ENCODE measurements at places on chromosomes 12 and 14.

GRCh38 chr12:100075598-100075997 is 67.1 kb downstream of the BLTP3B start:
- no peak for DNase-seq

DNA sequence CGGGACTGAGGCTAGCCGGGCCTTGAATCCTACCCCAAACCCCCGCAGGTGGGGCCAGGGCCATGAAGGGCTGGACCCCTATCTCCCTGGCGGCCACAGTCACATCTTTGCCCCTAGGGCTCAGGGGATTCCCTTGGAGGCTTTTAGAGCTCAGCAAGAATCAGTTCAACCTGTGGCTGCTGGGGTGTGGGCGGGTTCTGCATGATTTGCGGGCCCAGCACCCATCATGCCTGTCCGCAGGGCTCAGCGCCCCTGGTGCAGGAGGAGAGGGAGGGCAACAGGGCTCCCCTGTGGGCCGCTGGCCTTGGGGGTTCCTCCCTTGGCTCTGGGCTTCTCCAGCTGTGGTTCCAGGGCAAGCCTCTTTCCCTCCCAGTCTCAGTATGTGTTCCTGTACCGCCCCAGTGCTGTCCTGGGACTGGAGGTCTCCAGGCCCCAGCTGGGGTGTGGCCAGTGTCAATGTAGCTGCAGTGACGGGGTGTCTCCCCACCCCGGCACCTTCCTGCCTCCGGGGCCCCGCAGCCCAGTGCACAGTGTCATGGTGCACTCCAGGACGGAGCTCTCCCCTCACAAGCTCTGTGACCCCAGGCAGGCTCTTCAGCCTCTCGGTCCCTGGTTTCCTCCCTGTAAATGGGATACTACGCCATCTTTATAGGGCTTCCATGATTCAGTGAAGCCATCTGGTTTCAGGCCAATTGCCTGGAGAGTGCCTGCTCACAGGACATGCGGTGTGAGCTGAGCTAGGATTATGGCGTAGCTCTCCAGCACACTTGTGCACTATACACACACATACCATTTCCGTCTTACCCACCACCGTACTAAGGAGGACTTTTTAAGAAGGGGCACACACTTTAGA is 9.9 kb upstream of the LBHD2 start:
- DNase-seq = no peak

DNA sequence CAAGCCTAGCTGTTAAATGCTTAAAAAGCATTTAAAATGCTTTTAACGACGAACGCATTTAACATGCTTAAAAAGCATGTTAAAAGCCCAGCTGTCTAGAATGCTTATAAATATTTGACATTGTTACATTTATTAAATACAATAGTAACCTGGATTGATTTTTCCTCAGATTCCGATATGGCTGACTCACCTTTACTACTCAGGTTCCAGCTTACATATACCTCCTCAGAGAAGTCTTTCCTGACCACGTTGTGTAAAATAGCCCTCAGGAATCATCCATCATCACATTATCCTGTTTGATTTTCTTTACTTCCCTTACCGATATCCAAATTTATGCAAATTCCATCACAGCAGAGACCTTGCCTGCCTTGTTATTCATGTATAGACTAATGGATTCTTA is 51.4 kb downstream of the SLC41A2 start:
- no peak for DNase-seq

DNA sequence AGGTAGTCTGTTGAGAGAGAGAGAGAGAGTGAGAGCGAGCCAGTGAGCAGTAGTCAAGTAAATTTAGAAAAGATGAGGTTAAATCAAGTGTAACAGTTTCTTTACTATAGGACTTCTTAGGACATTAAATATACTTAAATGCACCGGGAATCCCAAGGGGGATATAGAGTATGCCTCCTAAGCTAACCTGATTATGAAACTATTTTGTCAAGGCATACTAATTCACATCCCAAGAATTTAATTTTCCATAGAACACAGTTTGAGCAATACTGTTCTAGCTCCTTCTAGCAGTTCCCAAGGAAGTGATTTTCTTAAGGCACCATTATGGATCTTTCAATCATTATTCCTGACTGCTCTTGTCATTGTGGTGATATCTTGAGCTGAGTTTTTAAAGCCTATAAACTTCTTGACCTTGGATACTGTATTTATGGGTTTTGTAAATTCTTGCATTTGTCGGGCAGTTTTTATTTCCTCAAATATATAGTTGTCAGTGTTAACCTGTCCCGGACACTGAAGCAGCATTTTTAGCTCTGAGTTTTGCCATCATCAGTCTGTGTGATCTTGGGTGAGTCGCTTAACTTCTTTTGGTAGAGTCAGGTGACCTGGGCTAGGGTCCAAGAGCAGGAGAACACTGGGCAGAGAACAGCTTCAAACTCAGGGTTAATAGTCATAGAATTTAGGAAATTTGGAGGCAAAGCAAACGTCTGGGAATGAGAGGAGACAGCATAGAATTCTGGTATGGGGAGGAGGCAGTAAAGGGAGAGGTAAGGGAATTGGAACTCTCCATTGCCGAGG is 196.5 kb upstream of the FRMD6 start:
- DNase-seq = no peak

DNA sequence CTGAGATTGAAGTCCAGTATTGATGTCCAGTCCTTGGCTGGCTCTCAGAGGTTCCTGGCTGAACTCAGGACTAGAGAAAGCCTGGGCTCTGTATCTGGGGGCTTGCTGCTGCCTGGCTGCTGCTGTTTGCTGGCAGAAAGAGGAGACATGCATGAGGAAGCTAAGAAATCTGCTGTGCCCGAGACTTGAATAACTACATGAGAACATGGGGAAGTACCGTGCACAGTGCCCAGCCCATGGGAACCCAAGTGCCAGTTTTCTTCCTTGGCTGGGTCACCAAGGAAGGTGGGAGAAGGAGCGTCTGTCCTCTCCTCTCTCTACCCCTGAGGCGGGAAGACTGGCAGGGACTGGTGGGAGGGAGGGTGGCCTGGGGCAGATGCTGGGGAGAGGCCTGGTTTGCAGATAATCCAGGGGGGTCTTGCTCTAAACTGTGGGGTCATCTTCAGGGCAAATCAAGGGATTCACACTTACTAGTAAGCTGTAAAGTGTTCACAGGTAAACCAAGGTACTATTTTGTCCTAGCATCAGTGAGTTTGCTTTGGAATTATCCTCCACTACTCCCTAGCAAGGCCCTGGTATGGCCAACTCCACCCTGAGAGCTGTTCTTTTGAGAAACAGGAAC is 13.8 kb upstream of the ZFP36L1 start:
- no peak for DNase-seq
